Esophagus squamous epithelium (tissue), 5 donors: ENCODE measurements at places on chromosomes 7 and 10.

DNA sequence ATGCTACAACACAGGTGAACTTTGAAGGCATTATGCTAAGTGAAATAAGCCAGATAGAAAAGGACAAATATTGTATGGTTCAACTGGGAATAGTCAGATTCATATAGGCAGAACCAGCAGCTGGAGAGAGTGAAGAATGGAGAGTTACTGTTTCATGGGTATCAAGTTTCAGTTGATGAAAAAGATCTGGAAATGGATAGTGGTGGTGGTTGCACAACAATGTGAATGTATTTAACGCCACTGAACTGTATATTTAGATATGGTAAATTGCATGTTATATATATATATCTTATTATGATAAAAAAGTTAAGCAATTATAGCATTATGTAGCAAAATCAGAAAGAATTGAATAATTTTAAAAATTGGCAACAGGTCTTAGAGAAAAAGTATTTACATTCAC, 3.9 kb downstream of the LMBR1 start:
- DNase-seq = no peak

- DNase-seq = no peak
Measured at GRCh38 chr7:128168667-128169210, 72.3 kb upstream of the LEP start.

GRCh38 chr7:69687739-69688433, 89.6 kb downstream of the AUTS2 start:
- no peak for DNase-seq

DNA sequence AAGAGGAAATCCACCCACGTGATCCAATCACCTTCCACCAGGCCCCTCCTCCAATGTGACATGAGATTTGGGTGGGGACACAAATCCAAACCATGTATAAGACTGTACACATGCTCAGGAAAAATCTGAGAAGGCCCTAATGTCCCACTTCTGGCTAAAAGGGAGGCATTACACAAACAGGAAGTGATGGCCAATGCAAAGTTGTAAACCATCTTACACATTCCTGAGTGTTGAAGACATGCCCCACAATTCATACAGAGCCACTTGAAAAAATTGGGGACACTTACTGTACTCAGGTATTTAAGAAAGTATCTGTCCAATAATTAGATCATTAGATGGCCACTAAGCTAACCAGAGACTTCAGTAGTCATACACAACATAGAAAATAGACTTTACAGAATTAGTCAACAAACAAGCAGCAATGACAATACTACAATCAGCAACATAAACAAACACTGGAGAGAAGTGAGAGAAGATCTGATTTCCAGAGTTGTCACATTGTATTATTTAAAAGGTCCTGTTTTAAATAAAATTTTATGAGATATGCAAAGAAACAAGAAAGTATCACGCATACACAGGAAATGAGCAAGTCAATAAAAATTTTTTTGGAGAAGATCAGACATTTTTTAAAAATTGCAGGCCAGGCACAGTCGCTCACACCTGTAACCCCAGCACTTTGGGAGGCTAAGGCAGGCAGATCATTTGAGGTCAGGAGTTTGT, 143.3 kb downstream of the DGKI start:
- no peak for DNase-seq

GRCh38 chr10:115939101-115939854, 333.7 kb downstream of the GFRA1 start:
- DNase-seq = no peak

GRCh38 chr10:92714152-92714845, 24.5 kb downstream of the HHEX start:
- no peak for DNase-seq

- DNase-seq = no peak
Measured at GRCh38 chr10:70295926-70296325, 12.1 kb upstream of the NPFFR1 start.

GRCh38 chr7:70312336-70312735, 714.1 kb downstream of the AUTS2 start:
- no peak for DNase-seq
